ENCODE measurements at places on chromosomes 7 and 10. TPM values are rescaled to one million over a fixed set of nuclear protein-coding genes. Genes with fewer than 3 reads are reported as not detected.

DNA sequence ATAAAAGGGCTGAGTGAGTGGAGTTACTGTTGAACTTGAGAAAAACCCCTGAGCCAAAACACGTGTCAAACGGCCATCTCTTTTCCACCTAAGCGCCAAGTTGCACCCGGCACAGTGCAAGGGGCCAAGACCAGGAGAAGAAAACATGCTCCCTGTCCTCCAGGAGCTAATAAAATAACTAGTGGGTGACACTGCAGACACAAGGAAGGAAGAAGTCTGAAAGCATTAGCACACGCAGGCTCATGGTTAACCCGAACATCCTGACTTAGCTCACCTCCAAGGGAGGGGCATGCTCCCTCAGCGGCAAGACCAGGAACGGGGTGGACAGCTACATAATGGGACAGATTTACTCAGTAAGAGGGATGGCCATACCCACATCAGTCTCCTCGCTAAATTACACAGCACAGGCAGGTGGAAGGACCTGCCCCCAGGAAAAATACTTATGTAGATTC is 65.0 kb downstream of the PIP4K2A start:
- DNase-seq, result no peak

DNA sequence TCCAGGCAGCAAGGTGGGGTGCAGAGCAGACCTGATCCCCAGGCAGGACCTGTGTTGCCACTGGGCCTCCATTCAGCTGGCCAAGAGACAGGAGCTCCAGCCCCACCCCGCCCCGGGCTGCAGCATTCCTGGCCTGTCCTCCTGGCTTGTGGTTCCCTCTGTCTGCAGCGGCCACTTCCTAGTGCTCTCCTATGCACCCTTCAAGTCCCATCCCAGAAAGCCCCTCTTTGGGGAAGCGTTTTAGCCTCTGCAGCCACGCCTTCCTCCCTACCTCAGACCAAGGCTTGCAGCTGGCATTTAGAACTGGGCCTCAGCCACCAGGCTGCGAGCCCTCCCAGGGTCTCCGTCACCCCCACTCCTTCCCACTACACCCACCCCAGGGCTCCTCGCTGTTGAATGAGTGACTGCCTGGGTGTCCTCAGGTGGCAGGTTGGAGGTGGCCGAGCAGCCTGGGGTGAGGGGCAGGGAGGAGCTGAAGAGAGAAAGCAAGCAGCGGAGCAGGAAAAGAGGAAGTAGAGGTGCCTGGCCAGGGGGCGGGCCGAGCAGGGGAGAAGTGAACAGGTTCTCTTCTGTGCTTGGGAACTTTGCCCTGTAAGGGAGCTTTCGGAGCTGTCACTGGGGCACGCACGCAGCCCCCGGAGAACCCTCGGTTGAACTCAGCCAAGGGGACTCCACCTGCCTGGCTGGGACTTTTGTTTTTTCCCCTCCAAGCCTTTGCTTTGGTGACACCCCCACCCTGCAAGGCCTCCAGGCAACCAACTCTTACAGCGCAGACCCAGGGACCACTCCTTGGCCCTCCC is 109.1 kb upstream of the TNRC18 start:
- no peak for DNase-seq

DNA sequence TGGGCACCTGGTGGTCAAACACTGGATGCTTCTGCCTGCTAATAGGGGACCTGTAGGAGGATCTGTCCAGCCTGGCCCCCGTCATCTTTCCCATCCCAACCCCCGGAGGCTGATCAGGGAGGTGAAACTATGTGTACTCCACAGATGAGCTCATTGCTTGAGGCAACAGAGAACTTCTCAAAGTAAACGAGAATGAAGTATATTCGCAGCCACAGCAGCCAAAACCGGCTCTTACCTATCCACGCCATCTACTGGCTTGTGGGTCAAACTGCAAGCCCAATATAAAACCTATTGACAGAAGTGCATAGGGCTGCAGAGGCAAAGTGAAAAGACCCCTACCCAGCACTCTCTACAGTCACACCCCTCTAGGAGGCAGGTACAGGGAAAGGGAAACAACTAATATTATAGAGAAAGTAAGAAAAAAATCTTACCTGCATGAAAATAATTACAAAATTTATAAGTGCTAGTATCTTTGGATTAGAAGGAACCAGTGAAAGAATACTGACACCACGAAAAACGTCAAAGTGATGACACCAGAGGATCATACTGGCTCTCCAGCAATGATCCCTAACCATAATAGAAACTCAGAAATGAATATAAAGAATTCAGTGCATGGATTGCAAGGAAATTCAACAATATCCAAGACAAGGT is 973.5 kb downstream of the ANKRD7 start:
- DNase-seq, result peak; percentile 7

GRCh38 chr10:90885176-90885575 is 13.4 kb downstream of the RPP30 start:
- no peak for DNase-seq

GRCh38 chr7:113752289-113752688 is 166.5 kb downstream of the PPP1R3A start:
- no peak for DNase-seq

DNA sequence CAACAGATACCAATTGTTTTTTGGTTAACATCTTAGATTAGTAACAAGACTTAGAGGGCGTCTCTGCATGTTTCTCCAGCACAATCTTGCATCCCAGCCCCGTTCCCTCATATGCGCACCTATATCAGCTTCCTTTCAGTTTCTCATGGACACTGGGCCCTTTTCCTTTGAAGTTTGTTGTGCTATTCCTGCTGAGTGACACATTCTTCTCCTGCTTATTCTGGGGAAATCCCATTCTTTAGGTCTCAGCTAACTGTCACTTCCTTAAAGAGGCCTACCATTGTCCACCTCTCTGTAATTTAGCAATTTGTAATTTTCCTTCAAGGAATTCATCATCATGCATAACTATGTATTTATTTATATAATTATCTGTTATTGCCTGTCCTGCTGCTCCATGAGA is 110.3 kb upstream of the STEAP1B start:
- no peak for DNase-seq

DNA sequence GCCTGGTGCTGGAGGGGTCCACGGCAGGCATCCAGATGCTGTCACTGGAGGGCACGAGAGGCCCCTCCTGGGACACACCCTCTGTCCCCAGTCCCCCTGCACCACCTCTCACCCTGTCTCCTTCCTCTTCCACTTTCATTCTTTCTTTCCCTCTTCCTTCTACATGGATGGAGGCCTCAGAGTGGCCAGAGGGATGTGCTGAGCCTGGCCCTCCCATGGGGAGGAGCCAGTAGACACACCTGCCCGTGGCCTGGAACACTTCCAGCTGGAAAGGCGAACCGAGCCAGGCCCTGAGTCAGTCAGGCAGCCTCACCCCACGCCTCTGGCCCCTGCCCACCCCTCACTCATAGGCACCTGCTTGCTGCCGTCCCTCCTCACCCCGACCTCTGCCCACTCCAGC is 55.9 kb upstream of the MXI1 start:
- peak; percentile 32 for DNase-seq

- DNase-seq, result no peak
Observed at GRCh38 chr10:98568551-98568950, 121.8 kb upstream of the HPS1 start.

Gene GBX1
- 0.87 TPM for polyA plus RNA-seq

Gene CHST3
- 14.2 TPM for polyA plus RNA-seq

Gene VWA2
- 0.13 TPM for polyA plus RNA-seq
